WERI-Rb-1 (cell line): ENCODE measurements at places on chromosomes 3 and 15.

DNA sequence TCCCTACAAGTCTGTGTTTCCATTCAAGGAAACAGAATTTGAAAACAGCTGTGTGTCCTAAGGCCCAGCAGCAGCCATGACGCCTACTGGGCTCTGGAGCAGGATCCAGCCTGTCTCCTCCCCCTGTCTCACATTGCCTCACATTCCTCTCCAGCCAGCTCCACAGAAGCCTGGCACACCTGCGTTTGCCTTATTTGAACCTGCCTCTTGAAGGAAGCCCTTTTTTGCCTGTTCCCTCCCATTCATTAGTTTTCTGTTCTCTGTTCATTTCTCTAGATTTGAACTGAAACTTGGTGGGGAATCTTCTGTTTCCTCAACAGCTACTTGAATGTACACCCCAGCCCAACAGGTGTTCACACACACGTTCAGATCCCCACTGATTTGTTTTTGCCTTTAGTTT lies 890.5 kb downstream of the TUSC7 start:
- DNase-seq: no peak

GRCh38 chr3:114538211-114538610 lies 244.4 kb downstream of the TIGIT start:
- no peak for DNase-seq

- no peak for DNase-seq
Measured at GRCh38 chr15:66071160-66071920, 182.2 kb downstream of the MEGF11 start.

GRCh38 chr3:23442598-23443383 lies 239.7 kb downstream of the UBE2E2 start:
- no peak for DNase-seq

GRCh38 chr3:158249183-158249582 lies 139.3 kb downstream of the RSRC1 start:
- DNase-seq: no peak

DNA sequence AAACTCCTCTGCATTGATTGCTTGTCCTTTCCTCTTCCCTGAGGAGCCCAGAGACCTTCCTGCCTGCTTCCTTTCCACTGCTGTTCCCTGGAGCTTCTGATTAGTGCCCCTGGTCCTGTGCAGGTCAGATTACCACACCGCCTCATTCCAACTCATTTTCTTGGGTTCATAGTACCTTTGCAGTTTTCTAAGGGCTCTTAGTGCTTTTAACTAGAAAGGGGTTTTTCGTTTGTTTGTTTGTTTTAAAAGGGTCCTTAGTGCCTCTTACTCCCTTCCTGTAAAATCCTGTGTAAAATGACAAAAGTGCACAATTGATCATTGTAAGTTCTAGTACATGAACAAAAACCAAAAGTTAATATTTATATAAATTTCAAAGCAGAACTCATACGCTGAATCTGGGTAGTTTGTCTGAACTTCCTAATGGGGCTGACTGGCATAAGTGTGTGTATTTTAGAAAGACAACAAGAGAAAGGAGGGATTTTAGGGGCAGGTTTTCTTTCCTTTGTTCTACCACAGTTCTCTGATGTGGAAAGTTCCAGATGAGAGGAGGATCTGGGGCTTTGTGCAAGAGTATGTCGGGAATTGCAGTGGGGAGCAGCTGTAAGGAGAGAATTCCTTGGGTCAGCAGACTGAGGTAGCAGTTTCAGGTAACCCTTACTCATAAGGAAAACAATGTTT lies 30.6 kb downstream of the SNRK start:
- DNase-seq: no peak

DNA sequence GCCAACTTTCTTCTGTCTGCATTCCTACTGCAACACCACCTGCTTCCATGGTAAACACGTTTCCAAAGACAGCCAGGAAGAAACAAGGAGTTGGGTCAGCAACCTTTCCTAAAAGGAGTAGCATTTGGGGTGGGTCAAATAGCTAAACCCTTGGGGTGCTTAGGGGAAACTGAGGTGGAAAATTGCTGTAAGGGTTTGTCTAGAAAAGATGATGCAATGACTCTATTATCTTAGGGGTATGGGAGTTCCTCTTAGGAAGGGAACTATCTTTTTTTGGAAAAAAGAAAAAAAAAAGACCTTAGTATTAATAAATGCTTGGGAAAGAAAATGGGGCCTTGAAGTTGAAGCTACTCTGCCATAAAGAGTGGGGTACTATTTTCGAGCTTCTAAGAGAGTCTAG lies 86.1 kb upstream of the POMGNT2 start:
- DNase-seq: no peak

DNA sequence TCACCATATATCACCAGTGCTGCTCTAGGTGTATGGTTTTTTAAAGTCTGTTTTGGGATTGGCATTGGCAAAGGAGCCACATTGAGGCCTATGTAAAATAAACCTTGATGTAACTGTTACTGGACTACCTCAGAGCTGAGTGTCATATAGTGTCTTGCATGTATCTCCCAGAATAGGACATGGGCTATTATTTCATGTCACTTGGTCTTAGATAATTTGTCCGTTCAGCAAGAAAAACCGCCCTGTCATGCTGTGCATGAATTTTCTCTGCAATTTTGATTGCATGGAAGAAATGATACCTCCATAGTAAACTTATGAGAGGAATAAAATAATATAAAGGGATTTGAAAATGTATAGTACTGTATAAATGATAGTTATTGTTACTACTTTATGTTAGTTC lies 59.6 kb downstream of the RNF13 start:
- DNase-seq: no peak

- DNase-seq: no peak
Measured at GRCh38 chr3:157129803-157130466, 30.0 kb downstream of the CCNL1 start.

DNA sequence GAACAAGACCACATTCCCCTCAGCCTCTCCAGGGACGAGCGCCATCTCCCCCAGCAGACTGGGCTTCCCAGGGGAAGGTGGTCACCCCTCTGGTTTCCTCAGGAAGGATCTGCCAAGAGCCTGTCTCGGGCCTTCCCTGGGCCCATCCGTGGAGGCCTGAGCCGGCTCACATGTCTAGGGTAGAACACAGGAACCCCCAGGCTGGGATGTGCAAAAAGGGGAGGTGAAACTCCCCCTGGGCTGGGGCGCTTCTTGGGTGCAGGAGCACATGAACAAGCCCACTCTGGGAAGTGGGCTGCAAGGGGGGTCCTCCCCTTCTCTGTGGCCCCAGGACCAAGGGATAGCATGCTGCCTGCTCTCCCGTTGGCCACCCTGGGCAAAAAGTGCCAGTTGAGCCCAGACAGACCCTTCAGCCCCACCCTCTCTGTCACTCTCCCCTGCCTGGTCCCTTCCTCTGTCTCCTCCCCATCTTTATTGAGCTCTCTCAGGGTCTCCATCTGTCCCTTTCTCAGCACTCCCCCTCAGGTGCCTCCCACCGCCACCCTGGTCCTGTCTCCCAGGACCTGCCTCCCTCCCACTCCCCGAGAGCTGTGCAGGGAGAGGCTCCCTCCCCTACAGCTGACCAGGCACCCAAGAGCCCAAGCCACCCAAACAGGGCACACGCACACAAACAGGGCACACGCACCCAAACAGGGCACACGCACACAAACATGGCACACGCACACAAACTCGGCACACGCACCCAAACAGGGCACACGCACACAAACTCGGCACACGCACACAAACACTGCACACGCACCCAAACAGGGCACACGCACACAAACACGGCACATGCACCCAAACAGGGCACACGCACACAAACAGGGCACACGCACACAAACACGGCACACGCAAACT lies 864 bp downstream of the SEMA3G start:
- DNase-seq: no peak
